Hematopoietic multipotent progenitor cell treated with erythropoietin and hydrocortisone succinate and interleukin-3 and kit ligand, for 17 days (in vitro differentiated cells): ENCODE measurements at places on chromosomes 4 and X.

GRCh38 chrX:141185366-141185765 is 8.4 kb upstream of the LDOC1 start:
- DNase-seq: no peak

- DNase-seq: no peak
Observed at GRCh38 chrX:131219271-131219670, 69.8 kb downstream of the IGSF1 start.

- DNase-seq: no peak
Observed at GRCh38 chr4:9927341-9928007, 93.8 kb downstream of the SLC2A9 start.

- DNase-seq: no peak
Observed at GRCh38 chrX:56107320-56107719, 124.8 kb upstream of the KLF8 start.

GRCh38 chrX:8025705-8026104 is 98.5 kb upstream of the PNPLA4 start:
- DNase-seq: no peak

DNA sequence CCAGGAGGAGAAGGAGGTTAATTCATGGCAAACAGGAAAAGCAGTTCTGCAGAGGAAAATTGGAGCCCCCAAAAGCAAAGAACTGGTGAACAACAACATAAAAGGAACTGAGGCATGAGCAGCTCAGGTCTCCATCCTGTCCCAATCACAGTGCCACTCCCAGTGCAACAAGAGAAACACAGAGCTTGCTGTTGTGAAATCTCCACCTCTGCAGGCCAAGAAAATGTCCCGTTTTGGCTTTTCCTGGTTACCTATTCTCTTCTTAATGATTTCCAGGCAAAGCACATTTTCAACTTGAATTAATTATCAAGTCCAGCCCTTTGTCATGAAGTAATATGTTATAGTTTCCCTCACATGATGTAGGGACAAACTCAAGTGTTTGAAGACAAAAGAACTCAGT is 778 bp downstream of the C1QTNF7 start:
- DNase-seq: no peak

DNA sequence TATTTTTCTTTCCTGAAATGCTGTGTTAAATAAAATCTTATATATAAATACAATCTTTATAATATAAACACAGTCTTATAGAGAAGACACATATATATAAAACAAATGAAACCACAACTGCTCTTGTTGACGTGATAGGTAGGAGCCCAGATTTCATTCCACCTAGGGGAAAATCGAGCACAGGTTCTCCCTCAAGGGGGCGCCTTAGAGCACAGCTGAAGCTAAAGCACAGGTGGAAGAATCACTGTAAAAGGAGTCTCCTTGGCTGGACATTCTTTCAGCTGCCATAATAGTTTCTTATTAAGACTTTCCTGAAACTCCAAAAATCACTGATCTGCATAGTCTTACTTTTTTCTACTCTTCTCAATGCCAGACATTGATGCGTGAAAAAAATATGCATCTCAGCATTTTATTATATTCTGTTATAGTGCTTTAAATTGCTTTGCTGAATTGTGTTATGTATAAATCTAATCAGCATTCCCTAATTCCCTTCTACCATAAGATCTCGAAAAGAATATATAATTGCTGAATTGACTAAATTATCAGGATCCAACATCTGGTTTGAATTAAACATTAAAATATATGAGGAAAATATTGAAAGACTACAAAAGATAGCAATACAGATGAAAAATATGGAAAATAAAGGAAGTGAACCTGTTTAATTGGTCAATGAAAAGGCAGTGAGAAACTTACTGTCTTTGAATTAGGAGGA is 25.5 kb upstream of the RXFP1 start:
- peak; percentile 48 for DNase-seq

- DNase-seq: peak; percentile 11
Observed at GRCh38 chr4:10074767-10075105, 41.9 kb downstream of the WDR1 start.

- DNase-seq: no peak
Observed at GRCh38 chr4:169098532-169098931, 88.5 kb upstream of the CBR4 start.

DNA sequence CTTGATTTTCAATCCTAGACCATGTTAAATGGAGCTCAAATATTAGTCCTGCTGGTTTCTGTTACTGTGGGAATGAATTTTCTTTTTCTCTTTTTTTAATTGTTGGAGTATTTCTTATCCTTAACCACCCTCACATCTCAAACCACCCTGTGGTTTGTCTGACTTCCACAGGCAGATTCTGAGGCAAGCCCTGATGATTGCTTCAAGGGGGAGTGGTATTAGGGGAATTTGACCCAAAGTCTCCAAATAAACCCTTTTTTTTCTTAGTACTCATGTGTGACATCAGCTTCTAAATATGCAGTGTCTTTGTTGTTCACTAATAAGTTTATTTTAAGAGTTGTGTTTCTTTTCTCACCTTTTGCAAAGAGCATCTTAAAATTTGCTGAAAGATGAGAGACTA is 810.3 kb downstream of the IL1RAPL1 start:
- no peak for DNase-seq

DNA sequence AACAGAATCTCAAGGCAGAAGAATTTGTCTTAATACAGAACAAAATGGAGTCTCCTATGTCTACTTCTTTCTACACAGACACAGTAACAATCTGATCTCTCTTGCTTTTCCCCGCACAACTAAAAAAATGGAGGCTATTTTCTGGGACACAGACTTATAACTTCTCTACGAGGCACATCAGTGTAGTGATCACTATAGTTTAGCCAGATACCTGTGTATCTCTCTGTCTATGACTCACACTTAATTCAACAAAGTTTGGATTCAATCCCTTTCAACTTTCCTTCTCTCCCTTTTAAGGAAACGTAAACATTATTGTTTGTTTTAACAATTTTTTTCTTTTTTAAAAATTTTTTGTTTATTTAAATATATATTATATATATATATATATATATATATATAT is 29.4 kb downstream of the APELA start:
- no peak for DNase-seq

- no peak for DNase-seq
Observed at GRCh38 chr4:66275411-66276038, 605.2 kb upstream of the EPHA5 start.

GRCh38 chr4:182504463-182504862 is 261.3 kb downstream of the TENM3 start:
- DNase-seq: no peak

DNA sequence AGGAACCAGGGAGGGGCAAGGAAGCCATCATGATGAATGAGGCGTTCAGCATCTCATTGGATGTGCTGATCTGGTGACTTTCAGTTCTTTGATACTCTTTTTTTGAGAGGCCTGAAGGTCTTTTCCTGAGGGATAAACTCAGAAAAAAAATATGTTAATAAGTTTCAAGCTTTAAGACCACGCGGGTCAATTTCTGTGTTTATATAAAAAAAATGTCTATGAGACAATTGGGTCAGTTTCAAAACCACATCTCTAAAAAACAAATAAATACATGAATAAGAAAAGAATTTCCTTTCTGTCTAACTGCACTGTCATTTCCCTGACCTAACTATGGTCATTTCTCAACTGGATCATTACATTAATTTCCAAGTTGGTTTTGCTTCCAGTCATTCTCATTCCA is 62.6 kb downstream of the TRIML1 start:
- no peak for DNase-seq

GRCh38 chrX:107850422-107850765 is 24.7 kb downstream of the MID2 start:
- no peak for DNase-seq

GRCh38 chrX:3066555-3066954 is 25.3 kb downstream of the ARSF start:
- no peak for DNase-seq

DNA sequence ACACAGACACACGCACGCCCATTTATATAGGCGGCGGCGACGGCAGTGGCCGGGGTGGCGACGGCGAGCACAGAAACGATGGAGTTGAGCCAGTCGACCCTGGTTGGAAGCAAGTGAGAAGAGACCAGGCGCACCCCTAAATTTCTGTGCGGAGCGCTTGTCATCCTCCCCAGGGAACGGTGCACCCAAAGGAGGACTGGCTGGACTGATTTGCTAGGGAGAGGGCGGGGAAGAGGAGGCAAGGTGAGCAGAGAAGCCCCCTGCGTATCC is 302 bp downstream of the NHS start:
- no peak for DNase-seq

DNA sequence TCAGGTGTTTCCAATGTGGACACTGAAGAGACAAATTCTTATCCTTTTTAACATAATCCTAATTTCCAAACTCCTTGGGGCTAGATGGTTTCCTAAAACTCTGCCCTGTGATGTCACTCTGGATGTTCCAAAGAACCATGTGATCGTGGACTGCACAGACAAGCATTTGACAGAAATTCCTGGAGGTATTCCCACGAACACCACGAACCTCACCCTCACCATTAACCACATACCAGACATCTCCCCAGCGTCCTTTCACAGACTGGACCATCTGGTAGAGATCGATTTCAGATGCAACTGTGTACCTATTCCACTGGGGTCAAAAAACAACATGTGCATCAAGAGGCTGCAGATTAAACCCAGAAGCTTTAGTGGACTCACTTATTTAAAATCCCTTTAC is 18.6 kb downstream of the TLR7 start:
- no peak for DNase-seq

DNA sequence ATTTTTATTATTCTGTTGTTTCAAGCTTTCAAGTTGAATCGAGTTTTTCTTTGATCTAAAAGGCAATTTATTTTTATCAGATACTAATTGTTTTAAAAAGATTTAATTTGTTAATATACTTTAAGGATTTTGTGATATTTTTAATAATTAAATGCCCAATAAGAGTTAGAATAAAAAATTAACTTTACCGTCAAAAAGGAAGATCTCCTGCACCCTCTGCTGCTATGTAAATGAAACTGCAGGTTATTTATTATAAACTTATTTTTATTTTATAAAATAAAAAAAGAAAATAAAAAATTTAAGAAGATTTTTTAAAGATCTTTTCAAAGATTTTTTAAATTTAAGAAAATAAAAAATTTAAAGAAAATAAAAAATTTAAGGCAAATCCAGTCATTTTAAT is 166.1 kb downstream of the CCSER1 start:
- no peak for DNase-seq

DNA sequence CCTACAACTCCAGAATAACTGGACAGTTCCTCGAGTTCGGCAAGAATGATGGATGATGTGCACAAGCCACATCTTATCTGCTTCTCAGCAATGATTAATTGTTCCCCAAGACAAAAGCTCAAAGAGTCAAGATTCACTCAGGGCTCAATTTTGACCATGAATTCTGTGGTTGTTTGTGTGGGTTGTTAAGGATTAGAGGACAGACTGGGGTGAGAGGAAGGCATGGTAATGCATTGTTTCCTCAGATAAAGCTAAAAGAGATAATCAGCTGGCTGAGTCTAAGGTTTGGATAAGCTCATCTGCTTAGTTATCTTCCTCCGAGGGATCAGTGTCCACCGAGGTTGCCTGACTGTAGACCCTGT is 161.0 kb downstream of the CPEB2 start:
- no peak for DNase-seq

GRCh38 chr4:153466949-153467896 is 1.1 kb downstream of the TMEM131L start:
- peak; percentile 75 for DNase-seq
